SW480 (cell line): ENCODE measurements at places on chromosomes 16 and 17.
A peak's percentile ranks its signal among the peaks of the same experiment; 100 is the strongest.

DNA sequence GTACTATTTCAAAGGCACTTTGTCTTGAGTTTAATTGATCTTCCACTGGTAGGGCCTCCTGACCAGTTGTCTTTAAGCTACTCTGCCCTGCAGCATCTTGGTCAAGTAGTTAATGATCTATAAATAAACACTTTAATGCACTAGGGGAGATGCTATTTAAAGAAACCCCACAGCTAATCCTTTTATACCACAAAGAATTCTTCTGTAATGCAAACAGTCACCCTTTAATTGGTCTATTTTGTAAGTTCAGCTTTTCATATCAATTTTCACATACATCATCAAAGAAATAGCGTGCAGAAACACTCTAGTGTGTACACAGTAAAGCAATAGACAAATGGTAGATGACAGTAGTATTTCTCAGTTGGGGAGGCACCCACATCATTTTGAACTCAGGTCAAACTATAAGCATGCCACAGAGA, 70.3 kb downstream of the PMP22 start:
- DNase-seq, result no peak

- no peak for DNase-seq
These were observed 88.4 kb downstream of the FTO start for GRCh38 chr16:53792161-53792951.

DNA sequence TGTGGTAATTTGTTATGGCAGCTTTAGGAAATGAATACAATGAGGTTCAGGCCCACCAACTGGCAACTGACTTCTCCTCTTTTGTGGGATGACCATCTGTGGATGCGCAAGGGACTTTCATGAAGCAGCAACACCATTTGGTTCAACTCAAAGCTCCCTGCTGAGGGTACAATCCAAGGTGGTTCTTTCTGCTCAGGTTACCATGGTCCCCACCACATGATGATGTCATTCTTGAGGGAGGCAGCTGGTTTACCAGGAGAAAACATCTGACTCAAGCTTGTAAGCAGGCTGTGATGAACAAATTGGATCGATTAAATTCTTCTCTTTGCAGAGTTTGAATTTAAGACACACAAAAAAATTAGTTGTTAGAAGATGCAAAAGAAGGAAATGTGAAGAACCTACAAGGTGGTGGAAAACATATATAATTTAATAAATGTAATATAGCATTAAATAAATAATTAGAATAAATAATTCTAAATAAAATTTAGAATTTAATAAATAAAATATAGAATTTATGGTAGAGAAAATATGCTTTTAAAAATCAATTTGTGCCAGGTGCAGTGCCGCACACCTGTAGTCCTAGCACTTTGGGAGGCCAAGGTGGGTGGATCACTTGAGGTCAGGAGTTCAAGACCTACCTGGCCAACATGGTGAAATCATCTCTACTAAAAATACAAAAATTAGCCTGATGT, 67.6 kb upstream of the ANKFN1 start:
- no peak for DNase-seq

DNA sequence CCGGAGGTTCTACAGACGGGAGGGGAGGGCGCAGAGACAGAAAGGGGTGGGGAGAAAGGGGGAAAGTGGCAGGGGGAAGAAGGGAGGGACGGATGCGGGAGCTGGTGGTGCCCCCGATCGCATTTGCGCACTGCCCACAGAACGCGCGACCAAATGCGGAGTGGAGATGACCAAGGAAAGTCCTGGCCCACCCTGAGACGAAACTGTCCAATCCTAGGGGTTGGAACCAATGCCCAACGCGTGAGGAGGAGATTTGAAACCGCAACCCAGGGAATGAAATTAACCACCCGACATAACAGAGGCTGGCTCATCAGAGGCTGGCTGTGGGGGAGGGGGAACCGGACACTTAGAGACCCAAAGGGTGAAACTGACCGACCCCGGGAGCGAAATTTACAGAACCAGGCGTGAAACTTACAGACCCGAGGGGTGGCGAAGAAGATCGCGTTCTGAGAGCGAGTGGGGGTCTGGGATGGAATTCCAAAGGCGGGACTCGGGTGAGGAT, 1.4 kb downstream of the HES7 start:
- peak; percentile 70 for DNase-seq

DNA sequence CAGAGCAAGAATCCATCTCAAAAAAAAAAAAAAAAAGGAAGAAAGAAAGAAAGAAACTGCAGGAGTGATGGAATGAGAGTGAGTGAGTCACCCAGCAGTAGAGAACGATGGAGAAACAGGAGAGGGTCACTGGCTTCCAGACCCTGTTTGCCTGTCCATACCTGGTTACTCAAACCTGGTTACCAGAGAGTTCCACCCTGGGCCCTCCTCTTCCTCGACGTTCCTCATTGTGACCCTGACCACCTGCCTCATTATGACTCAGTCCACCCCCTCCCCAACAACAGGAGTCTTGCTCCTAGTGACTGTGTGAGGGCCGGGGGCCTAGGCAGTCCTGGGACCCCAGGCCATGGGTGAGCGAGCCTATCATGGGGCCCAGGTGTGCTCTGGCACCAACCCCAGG, at the start of gene SPEM3:
SPEM3 (plus strand) TSS at position 301 of the 400 bp plus-strand sequence; CDS start at position 347, 46 bp downstream.
- DNase-seq, result no peak
